Stimulated activated CD4-positive, alpha-beta T cell treated with anti-CD3 and anti-CD28 coated beads, Interleukin-15, amount 100 ng/mL, for 48 hours (primary cell): ENCODE measurements at places on chromosomes 3 and 15.

- no peak for DNase-seq
These were observed 52.6 kb upstream of the MYO5C start for GRCh38 chr15:52348056-52348745.

- DNase-seq, result no peak
These were observed at the start of gene UNC13C for GRCh38 chr15:53978253-53978906. UNC13C (plus strand) TSS chr15:53978441; CDS start chr15:54012904, 34,463 bp downstream.

GRCh38 chr3:134423153-134423552 is 48.9 kb upstream of the AMOTL2 start:
- DNase-seq, result no peak

DNA sequence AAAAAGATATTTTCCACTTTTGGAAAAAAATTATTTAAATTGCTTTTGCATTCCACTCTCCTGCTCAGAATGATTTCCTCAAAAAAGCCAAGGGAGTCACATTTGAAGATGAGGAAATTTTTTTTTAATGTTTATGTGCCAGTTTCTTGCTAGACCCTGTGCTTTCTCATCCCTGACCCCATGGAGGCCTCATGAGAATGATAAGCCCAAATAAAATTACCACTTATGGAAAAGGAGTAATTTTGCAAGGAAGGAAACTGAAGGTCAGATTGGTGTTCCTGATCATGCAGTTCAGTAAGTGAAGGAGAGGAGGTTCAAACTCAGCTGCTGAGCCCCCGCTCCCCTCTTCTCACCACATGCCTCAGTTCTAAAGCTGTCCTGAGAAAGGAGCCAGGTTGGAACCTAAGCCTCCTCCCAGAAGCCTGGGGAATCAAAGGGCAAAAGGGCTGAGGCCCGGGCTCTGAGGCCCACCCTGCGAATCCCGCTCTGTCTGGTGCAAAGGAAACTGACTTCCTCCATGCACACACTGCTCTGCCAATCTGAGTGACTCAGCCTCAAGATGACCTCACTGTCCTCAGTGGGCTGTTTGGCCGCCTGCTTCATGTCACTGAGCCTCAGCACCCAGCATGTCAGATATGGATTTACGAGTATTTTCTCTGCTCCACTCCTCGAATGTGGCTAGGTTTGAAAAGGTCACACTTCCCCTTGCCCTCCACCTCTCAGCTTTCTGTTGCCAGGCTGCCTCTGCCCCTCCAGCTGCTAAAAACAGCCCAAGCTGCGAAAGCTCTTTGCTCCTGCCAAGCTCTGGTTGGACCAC is 56.9 kb upstream of the FLNB start:
- DNase-seq, result no peak

GRCh38 chr3:97910931-97911351 is 61.3 kb downstream of the RIOX2 start:
- no peak for DNase-seq

- no peak for DNase-seq
These were observed 43.9 kb downstream of the CHDH start for GRCh38 chr3:53802256-53802880.

DNA sequence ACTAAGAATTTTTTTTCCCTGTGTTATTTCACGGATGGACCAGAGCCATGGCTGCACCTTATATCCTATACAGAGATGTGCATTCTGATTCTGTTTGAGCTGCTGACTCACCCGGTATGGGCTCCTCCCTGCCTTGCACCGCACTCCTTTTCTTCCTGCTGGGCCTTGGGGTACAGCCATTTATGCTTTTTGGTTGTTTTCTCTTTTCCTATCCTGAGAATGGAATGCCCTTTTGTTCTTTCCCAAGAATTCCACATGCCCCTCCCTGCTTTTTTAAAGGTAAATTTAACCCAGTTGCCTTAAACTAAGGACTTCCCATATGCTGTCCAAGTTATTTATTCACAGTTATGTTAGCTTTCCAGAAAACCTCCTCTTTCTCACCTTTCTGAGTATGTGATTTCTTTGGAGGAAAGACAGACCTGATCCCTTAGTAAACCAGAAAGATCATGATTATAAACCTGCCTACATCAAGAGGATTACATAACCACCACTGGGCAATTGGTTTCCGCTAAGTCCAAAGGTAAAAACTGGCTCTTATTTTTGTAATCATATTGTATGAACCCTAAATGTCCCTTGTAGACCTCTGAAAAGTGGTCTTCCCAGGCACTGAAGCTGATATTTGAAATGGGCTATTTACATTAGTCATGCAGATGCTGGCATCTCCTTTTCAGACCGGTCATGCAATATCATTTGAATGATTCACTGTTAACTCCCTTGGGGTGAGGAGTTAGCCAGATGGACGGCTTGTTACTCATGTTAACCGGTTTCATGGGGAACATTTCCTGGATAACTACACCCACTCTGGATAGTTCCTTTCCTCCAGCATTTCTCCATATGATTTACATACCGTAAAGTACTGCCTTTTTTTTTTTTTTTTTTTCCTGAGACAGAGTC is 45.5 kb downstream of the TMOD3 start:
- DNase-seq, result no peak

DNA sequence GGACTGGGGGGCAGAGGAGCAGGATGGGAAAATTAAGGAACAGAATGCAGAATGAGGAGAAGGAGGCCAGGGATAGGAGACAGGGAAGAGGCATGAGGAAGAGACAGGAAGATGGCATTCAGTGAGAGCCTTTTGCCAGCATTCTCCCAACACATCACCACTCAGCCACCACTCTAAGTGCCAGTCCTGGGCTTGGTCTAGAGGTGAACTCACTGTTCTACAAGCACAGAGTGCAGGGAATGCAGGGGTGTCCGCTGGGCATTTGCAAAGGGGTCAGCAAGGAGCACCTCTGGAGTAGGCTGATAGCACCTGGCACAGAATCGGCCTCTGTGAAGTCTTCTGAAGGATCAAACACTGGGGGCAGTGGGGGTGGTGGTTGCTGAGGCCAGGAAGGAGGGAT is 14.6 kb upstream of the IGDCC3 start:
- no peak for DNase-seq

DNA sequence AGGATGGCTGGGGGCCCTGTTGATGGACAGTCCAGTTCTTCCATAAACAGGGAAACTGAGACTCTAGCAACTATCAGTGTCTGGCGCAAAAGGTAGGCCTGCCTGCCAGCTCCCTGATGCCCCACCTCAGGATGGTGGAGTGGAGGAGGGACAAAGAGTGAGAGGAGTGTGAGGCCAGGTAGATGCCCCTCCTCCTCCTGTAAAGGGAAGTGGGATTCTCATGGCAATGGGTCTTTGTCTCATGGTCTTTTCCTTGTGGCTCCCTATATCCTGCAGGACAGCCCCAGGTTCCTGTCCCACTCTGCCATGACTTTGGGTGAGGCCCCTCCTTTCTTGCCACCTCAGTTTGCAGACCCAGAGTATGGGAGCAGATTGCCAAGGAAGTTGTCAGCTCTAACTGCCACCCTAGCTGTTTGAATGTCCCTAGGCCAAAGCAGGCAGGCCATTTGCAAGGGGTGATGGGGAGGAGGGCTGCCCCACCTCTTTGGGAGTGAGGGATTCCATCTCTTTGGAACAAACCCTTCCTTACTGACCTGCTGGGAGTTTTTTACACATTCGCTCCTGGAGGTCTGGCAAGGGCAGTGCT is 2.8 kb upstream of the DNAH1 start:
- DNase-seq, result no peak

DNA sequence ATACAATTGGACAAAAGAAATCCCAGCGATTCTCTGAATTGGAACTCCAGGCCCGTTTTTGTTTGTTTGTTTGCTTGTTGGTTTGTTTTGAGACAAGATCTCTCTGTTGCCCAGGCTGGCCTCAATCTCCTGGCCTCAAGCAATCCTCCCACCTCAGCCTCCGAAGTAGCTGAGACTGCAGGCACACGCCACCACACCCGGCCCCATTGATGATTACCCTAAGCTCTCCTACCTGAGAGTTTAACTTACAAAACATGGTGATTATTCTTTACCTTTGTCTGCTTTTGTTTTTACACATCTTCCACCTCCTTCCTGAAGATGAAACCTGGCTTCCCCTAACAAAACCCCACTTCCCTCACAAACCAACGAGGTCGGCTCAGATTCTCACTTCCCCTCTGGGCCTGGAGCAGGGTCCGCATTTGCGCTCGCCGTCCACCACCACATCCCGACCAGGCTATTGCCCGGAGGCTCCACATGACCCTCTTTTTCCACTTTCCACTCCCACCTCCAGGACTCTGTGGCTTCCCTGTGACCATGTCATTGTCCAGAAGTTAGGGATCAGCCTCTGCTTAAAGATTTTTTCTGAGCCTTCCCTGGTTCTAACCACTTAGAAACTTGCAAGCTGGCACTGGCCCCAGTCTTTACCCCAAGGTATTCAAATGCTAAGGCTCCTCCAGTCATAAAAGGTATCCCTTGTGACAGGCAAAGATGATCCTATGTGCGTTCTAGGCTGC is 14.8 kb downstream of the KLHL6 start:
- no peak for DNase-seq

- no peak for DNase-seq
These were observed 73.1 kb downstream of the USF3 start for GRCh38 chr3:113623324-113623723.

DNA sequence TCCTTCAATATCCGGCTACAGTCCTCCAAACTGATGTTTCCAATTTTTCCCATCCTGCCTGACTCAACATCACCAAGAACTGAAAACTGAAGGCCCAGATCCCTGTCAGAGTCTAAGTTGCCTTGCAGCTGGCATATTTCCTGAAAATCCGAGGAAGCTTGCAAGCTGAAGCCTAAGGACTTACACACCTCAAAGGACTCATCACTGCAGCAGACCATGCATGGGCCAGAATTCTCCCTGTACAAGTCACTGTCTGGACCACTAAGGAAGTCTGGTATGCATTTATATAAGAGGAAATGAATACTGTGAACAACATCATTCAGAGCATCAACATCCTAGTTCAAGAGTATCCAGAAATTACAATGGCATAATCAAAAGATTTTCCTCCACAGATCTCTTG is 548.8 kb upstream of the MDFIC2 start:
- no peak for DNase-seq

- DNase-seq, result no peak
These were observed 107.3 kb upstream of the LIPC start for GRCh38 chr15:58324533-58324932.

DNA sequence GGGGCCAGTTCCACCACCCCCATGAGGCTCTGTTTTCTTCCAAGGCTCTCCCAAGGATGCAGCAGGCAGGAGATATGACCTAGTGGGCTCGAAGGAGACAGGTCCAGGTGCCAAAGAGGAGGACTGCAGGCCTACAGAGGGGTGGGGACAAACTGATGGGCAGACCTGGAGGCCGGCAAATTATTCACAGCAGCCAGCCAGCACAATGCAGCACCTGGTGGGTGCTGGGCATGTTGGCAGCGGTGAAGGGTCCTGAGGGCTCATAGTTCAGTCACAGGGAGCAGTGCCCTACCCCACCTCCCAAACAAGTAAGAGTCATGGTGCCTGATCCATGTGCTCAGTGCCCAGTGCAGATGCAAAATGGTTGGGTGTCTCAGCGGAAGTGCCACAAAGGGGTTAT is 171.7 kb downstream of the ABHD5 start:
- DNase-seq, result no peak
